Cerebellum (tissue), 4 donors: ENCODE measurements at places on chromosomes 1 and 21.

- no peak for DNase-seq
These were observed 62.7 kb upstream of the BCL10 start for GRCh38 chr1:85339089-85339488.

- no peak for DNase-seq
These were observed 895 bp upstream of the UBR4 start for GRCh38 chr1:19210772-19211549.

DNA sequence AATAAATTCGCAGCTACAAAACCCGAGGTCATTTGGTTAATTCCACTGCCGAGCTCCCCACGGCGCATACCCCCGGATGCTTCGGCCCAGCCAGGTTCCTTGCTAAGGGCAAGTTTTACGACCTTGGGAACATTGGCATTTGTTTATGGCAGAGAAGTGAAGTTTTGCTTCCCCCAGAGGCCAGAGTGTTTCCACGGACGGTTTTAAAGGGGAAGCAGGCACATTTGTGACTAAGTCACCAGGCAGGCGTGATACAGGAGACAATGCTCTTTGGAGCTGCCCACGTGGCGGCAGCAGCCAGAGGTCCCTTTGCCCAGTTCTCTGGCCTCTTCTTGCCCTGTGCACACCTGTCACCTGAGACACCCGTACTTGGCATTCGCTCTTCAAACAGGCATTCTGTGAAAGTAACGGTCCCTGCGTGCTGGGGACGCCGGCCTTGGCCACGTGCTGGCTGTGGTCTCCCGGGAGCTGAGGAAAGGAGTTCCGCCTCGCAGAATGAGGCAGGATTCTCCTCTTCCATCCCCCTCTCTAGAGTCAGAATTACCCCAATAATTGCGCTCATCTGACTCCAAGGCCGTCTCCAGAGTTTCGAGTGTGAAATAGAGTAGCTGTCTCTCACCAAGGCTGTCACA is 138.3 kb downstream of the PRDM16 start:
- no peak for DNase-seq

DNA sequence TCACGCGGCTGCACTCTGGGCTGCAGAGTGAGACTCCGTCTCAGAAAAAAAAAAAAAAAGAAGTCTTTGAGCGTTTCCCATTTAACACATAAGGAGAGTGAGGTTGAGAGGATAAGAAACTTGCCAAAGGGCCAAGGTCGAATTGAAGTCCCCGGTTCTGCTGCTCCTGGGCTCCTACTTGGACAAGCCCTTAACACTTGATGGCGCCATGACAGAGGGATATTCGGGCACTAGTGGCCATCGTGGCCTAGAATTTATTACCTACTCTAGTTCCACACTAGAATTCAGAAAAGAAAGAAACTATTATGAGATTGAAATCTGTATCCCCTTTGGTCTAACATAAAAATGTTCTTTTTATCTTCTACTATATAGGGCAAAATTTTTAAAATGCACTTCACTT is 65.7 kb upstream of the NEK2 start:
- no peak for DNase-seq

- DNase-seq, result no peak
These were observed 116.1 kb downstream of the DMRTB1 start for GRCh38 chr1:53575141-53575954.

DNA sequence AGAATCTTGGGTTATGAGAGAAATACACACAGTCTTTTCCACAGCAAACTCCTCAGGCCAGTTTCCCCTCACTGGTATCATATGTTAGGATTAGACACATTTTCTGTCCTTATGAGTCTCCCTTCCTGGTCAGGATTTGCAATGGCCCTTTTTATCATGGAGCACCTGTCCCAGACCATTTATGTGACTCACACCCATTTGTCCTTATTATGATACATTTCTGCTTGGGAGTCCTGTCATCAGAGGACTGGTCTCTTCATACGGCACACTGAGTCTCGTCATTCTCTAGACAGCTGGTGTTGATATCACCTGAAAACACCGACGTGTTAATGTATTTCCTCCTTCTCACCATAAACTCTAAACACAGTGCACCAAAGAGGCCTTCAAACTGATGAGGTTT is 105.0 kb upstream of the SYT6 start:
- no peak for DNase-seq
